Small intestine (tissue), 16 donors: ENCODE measurements at places on chromosomes 2 and 18.
A peak's percentile ranks its signal among the peaks of the same experiment; 100 is the strongest.

- DNase-seq = no peak
Observed at GRCh38 chr2:227022608-227023007, 141.4 kb downstream of the COL4A4 start.

GRCh38 chr18:5103693-5104092, 93.4 kb downstream of the AKAIN1 start:
- DNase-seq = no peak

DNA sequence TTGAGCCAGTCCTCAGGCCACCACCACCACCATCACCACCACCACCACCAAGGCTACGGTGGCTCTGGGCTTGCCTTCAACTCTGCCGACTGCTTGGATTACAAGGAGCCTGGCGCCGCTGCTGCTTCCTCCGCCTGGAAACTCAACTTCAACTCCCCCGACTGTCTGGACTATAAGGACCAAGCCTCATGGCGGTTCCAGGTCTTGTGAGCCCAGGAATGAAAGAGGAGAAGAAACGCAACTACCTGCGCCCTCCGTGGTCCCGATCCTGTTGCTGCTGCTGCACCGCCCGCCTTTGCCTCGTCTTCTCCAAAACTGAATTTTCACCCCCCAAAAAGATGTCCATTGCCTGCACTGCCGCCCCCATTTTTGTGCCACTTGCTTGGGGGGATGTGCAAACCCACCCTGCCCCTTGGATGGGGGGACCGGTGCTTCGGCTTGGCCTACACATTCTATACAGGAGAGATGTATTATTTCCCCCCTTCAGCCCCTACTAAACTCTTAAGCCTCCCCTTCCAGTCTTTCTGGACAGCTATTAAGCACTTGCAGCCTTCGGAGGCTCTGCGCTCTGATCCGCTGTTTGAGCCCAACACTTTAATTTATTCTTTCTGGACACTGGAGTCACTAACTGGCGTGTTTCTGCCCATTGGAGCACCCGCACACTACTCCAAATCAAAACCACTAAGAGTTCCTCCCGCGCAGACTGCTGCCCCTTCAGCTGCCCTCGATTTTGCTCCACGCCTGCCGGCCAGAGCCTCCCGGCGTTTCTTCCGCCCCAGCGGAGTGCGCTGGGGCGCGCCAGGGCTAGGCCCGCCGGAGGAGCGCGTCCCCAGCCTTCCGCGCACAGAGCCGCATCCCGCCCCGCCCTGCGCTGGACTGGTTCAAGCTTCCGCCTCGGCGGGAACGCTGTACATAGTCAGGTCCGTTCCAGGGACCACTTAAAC, 5.7 kb downstream of the OTX1 start:
- no peak for DNase-seq

DNA sequence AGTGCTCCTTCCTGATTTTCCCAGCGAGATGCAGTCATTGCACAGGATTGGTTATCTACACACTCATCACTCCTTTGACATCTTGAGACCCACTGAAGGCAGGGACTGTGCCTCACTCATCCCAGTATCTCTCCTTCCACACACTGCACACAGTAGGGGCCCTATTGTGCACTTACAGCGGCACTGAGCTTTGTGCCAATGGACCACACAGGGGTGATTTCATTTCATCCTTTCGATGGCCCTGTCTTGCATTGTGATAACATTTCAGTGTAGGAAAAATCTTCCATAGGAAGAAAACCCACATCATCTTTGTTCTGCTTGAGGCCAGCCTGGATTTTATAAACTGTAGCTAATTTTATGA, 11.0 kb upstream of the LRRFIP1 start:
- no peak for DNase-seq

- no peak for DNase-seq
Observed at GRCh38 chr18:62788876-62789275, 73.5 kb downstream of the PHLPP1 start.

- DNase-seq = no peak
Observed at GRCh38 chr2:112629224-112629623, 16.5 kb upstream of the SLC20A1 start.

- no peak for DNase-seq
Observed at GRCh38 chr2:142951190-142952007, 73.9 kb downstream of the KYNU start.

GRCh38 chr2:152563764-152564163, 153.5 kb downstream of the PRPF40A start:
- peak; percentile 26 for DNase-seq

- DNase-seq = no peak
Observed at GRCh38 chr2:223580951-223581350, 21.2 kb downstream of the SCG2 start.

GRCh38 chr2:54486766-54487165, 30.6 kb downstream of the SPTBN1 start:
- no peak for DNase-seq

GRCh38 chr18:75544496-75544895, 117.0 kb upstream of the SMIM21 start:
- no peak for DNase-seq

GRCh38 chr2:109144271-109144670, 15.3 kb downstream of the SH3RF3 start:
- DNase-seq = peak; percentile 24

GRCh38 chr2:10321622-10322021, 18.9 kb downstream of the HPCAL1 start:
- no peak for DNase-seq

- peak; percentile 17 for DNase-seq
Observed at GRCh38 chr18:47595831-47596501, 334.5 kb downstream of the SMAD2 start.

DNA sequence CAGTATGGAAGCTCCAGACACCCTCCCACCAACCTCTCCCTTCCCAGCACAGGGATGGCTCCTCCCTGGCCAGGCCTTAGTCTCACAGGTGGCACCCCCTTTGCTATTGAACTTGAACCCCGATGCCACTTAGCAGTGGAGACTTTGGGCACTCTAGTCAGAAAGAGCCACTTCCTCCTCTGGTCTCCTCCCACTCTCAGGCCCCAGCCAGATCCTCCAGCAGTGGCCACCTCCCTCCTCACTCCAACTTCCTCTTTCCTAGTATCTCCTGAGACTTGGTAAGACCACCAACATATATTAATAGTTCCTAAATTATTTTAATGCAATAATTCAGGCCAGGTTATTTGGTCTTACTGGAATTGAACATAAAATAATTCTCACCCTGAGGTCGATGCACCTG, 437.2 kb upstream of the ID2 start:
- DNase-seq = no peak

DNA sequence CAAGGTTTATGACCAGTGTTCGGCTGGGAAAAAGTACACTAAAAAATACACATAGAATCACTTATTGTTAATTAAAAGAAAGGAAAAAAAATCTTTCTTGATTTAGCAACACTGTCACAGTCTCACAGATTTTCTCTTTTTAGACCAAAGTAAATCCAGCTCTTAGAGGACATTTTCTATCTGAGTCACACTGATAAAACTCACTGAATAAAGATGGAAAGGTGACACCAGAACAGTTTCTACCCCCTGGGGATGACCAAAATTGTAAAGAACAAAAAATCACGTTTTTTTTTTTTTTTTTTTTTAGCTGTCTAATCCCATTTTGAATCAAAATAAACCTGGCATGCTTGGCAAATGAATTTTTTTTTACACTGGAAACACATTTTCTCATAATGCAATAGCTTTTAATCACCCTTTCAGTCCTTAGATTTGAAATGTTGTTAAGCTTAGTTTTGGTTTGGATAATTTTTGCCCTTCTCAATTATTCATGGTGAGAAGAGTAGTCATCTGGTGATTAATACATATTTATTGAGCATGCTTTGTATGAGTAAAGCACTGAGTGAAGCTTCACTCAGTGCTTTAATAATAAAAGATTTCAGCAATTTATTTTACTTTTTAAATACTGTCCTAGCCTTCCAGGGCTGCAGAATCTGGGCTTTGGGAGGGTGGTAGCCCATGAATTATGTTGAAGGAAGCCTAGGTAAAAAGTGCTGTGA, 886.3 kb downstream of the SLC4A3 start:
- DNase-seq = no peak

- DNase-seq = peak; percentile 49
Observed at GRCh38 chr2:102753563-102754159, 8.2 kb upstream of the TMEM182 start.

DNA sequence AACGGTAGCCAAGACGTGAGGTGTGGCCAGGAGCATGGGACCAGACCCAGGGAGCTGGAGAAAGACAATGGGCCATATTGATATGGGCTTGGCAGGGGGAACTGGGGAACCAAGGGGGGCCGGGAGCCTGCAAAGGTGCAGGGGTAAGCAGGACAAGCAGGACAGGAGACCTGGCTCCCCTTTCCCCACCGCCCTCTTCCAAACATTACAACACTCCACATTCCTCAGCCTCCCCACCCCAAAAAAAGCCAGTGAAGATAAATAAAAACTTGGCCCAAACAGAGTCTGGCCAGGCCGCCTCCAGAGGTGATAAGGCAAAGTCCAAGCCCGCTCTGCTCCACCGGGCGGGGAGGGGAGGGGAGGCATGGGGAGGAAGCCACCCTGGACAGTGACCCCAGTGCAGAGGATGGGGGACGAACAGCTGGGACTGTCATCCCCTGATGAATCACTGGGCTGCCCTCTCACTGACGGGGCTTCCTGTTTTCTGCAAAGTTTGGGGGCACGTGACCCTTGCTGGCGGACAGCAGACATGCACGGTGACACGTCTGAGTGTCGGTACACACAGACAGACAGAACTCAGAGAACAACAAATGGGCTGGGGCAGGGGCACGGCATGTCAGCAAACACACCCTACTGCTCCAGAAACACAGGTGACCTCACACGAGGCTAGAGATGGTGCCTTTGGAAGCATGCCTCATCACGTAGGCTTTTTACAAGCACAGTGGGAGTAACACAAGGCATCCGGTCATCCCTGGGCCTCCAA, 100.2 kb downstream of the TNS1 start:
- DNase-seq = peak; percentile 62

DNA sequence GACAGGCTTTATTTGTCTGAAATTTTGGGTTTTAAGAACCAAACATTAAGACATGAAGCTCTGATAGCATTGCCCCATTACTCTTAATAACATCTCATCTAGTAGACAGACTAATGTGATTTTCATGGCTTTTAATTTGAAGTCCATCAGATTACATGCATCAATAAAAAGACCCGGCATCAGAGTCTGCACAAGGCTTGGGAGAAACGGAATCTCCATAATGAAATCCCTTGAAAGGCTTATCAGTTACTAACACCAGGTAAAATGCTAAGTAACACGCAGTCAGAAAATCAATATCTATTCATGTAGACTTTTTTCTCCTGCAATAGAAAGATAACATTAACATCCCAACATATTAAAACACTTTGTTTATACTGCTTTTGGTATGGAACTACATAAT, 1485.2 kb upstream of the DDX18 start:
- no peak for DNase-seq

DNA sequence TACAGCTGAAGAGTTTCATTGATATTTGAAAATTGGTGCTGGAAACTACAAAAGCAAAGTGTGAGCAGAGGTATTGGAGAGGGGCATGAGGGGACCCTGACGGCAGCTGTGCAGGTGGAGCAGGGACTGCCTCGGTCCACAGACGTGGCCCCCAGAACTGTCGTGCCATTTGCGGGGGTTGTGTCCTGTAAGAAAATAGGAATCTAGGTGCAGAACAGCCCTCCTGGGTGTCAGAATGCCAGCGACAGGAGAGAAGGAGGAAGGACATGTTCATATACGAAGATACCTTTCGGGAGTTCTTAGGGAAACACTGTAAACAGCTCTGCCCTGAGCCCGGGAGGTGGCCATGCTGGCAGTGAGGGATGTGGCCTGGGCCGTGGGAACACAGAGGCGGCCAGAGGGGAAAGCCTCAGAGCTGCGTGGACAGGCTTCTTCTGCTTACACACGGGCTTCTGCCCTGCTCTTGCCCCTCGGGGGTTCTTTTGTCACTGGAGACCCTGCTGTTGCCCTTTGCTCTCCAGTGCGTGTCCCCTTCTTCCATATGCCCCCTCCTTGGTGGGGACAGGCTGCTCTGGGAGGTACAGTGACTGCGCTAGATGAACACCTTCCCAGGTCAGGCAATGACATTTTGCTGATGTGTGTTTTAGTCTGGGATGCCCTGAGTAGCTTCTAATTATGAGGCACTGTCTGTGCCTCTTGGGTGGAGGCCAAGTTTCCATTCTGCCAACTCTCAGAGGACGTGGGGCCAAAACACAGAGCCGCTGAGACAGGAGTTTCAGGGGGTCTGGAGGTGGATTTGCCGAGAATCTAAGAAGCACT, 81.9 kb upstream of the TXNDC2 start:
- DNase-seq = no peak

- no peak for DNase-seq
Observed at GRCh38 chr18:46301081-46301480, 196.9 kb downstream of the HAUS1 start.

DNA sequence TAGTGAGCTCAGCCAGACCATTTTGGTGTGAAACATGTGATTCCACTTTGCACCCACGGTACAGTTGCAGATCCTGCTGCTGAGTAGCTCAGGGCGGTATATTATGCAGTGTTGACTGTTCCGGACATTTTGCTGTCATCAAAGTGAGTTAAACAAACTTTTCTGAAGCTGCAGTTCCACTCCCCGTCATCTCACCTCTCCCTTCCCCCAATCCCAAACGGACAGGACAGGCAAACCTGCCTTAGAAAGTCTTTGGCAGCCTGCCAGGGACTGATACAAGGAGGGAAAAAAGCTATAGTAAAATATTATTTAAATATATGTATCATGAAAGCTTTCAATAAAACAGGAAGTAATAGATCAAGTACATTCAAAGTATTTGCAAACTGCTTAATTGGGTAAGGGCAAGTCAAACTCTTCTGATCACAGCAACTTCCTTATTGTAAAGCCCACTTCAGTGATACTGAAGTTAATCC, 35.5 kb upstream of the SP5 start:
- peak; percentile 59 for DNase-seq

DNA sequence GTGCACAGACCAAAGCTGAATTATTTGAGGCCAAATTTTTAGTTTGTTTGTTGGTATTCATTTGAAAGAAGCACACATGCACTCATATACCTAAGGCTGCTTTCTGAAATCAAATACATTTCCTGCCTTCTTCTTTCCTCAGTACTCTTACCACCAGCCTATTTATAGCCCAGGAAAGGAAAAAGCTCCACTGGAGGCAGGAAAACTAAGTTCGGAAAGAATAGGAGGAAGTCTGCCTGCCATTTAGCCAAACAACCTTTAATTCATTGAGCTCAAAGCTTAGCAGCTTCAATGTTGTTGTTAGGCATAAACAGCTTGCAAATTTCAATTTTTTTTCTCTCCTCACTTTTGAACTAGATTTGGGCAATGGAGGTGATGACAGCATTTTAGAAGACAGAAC, 40.4 kb upstream of the RASGRP3 start:
- no peak for DNase-seq

DNA sequence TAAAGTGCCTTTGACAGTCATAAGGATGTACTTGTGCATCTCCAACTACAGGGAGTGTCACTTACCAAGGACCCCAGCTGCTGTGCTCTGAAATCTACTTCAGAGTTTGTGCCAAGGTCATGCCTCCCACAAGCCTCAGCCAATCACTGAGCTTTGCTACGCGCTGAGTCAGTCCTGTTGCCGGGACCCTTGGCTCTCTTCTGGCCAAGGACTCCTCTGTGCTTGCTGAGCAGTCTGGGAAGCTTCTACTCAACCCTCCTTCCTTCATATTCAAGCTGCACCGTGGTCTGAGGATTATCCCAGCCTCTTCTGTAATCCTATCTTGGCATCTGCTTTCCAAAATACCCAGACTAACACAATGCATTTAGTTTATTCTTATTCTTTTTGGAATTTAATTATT, 398.9 kb upstream of the FANCL start:
- no peak for DNase-seq
